C1 segment of cervical spinal cord (tissue), 14 donors: ENCODE measurements at places on chromosomes 11 and 22.

DNA sequence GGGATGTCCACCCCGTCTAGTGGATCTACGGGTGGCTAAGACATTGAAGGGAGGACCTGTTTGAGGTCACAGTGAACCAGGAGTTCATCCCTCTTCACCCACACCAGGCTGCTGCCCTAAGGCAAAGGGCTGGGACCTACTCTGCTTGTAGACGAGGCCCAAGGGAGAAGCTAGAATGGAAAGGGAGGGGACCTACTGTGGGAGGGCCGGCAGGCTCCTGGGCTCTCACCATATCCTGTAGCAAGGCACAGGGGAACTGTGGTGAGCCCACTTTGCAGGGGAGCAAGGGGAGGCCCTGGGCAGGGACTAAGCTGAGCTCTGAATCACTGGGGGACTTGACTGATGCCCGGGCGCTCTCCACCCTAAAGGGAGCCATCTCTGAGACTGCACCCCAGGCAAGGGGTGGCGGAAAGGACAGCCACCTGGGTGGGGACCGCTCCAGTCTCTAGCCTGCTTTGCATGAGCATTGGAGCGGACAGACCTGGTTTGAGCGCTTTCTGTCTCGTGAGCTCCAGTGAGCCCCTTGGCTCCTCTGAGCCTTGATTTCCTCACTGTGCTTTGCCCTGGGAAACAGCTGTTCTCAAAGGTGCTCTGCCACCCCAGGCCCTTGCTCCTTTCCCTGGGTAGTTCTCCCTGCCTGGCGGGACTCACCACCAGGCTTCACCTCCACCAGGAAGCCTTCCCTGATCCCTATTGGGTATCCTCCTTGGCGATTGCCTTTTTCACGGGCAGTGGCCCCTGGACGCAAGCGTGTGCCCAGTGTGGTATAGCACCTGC lies 24.2 kb downstream of the PARVG start:
- no peak for DNase-seq

DNA sequence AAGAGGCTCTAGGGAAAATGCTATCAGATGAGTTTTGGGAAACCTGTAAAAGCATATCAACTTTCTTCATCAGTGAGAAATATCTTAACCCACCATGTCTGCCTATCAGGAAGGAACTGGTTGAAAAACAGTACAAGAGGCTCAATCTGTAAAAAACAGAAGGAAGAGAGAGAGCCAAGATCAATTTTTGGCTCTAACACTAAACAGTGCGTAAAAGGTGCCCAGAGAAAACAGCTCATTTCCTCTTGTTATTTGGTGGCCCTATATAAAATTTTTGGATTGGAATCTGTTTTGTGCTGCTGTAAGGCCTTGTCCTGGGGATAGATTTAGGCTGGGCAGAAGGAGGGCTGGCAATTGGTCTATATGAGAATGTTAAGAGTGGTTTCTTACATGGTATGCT lies 12.1 kb downstream of the MS4A2 start:
- no peak for DNase-seq

GRCh38 chr11:36890121-36890679 lies 292.2 kb upstream of the RAG2 start:
- DNase-seq, result no peak

- DNase-seq, result no peak
Observed at GRCh38 chr11:27722117-27722952, 22.1 kb upstream of the BDNF start.

- no peak for DNase-seq
Observed at GRCh38 chr11:97607291-97608000, 1217.6 kb downstream of the JRKL start.

DNA sequence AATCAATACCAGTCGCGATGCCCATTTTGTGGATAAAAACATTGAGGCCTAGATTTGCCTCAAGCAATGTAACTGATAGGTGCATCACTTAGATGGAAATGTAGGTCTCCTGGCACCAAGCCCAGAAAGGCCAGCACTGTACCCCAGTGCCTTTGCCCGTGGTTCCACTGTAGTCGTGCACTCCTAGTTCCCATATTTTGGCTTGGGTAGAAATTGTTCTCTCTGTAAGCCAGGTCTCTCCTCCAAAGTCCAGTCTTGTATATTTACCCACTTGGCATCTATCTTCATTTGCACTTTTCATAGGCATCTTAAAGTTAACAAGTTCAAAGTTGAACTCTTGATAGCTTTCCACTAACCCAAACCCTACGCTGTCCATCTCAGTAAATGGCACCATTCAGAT lies 41.6 kb upstream of the DMC1 start:
- no peak for DNase-seq

DNA sequence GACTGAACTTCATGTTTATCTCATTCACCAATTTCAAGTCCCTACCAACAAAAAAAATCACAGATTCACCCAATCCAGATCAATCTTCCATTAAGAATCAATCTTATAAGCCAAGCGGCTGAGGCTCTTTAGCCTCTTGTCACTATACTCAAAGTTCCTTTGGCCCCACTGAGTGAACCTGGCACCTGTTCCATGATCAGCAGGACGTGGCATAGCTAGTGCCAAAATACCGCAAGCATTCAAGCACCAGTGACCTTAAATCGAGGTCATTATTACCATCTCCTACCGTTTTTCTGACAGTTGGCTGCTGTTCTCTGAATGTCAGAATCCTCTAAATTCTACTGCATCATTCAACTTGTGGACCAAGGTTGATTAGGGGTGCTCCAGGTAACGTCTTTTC lies 141.2 kb downstream of the CADM1 start:
- DNase-seq, result no peak
